Substantia nigra (tissue), 51 donors: ENCODE measurements at places on chromosomes 12 and 14.

- DNase-seq, result no peak
Measured at GRCh38 chr12:87952850-87953249, 76.4 kb downstream of the C12orf50 start.

DNA sequence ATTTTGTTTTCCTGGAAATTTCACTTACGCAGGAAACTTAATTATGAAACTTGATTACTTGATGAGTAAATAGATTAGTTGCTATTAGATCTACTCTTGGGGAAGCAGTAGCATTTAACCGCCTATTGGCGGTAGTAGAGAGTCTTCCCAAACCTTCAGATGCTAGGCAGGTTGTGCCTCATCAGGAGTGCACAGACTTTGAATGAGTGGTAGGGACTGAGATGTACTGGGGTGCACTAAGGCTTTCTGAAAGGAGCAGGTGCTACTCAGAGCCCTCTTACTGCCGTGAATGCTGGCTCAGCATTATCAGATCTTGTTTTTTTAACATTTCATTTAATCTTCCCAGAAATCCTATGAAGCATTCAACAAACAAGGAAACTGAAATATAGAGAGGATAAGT is 7.7 kb downstream of the GATC start:
- no peak for DNase-seq

DNA sequence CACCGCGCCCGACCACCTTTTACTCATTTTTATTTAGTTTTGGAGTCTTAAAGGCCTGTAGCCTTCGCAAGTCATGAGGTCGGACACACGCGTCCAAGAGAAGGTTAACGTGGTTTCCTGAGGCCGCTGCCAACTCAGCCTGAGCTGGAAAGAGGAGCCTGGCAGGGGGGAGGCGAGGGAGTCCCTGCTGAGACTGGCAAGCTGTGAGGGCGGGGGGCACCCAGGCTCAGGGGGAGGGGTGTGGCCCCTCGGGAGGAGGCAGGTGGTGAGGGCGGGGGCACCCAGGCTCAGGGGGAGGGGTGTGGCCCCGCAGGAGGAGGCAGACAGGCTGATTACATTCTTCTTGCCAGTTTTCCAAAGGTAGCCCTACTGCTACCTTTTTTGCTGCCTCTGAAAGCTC is 143.2 kb downstream of the PIWIL1 start:
- DNase-seq, result no peak

GRCh38 chr12:6942331-6942665 is 1.3 kb upstream of the RNU7-1 start:
- no peak for DNase-seq

DNA sequence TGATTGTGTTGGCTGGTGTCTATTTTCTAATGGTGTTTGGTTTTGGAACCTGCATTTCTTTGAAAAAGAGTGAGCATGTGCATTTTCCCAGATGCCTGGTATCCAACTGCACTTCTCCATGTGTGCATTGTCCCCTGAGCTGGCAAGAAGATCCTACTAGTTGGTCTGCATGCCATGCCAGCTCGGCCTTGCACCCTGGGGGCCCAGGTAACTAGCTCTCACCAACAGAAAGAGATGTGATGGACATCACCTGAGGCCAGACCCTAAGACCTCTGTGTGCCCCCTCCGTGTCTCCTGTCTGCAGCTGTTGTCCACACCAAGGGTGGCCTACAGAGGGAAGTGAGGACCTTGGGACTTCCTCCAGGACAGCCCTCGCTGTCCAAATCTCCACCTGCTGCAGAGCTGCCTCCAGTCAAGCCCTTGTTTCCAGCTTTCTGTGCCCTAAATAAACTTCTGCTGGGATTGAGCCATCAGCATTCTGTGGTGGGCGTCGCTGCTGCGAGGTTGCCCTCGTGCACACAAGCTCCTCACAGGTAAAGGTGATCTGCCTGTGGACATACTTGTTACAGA is 30.1 kb upstream of the GPR132 start:
- no peak for DNase-seq

- DNase-seq, result no peak
Measured at GRCh38 chr12:51793201-51793600, 55.3 kb downstream of the FIGNL2 start.

GRCh38 chr12:13241833-13242488 is 45.4 kb downstream of the EMP1 start:
- DNase-seq, result no peak

GRCh38 chr12:19238540-19238939 is 109.0 kb downstream of the PLEKHA5 start:
- DNase-seq, result no peak

DNA sequence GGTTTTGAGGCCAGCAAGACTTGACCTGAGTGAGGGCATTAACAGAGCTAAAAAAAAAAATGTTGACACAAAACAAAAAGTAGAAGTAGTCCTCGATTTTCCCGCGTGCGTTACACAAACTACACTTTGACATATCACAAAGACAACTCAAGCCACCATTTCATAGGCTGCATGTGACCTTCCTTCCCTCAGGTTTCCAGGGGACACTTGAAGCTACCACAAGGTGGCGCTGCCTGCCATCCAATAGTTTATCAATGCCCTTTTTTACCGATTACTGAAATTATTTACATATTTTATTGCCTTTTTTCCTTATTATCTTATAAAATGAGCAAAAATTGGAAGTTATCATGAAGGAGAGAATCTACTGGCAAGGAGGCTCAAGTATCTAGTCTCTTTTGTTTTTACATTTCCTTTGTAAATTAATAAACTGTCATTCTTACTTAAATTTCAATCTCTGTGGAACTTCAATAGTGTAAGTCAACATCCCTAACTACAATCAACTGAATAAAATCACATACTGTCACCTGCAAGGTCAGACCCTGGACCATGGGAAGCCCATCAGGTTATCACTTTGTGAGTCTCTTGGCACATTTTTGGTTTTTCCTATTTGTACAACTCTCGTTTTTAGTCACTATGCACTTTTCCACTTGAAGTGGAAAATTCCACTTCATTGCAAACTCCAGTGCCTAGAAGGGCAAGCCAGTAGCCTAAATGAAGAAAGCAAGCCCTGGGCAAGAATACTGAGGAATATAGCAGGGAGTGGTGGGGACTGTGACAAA is 84.6 kb upstream of the CPSF6 start:
- DNase-seq, result peak; percentile 28

- no peak for DNase-seq
Measured at GRCh38 chr14:65255583-65256461, 153.5 kb upstream of the MAX start.

DNA sequence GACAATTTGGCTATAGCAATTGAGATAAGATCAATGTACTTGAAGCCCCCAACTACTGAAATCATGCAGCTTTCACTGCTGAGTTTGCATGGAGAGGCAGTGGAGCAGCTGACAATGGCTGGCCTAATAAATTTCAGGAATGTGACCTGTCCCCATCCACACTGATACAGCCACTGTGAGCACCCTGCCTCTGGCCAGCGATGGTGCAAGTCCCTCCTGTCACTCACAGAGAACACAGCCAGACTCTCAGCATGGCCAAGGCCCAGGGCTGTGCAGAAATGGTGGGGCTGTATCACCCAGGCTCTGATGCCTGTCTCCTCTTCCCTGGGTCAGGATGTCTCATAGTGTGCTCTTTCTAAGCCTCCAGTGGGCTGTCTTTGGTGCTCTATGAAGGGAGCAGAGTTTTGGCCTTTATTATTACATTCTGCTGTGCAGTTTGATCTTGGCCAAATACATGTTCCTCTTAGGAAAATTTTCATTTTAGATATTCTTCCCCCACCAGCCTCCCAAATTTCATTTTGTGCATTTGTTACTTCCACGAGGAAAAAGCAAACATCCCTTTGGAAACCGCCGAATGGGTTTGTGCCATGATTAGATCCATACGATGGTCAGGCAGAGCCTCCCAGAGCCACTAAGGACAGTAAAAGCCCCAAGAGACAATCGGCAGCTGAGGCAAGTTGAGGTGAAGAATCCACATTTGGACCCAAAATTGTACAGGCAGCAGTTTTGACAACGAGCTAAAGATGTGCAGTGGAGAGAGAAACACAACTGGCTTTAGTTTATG is 85.1 kb upstream of the WSCD2 start:
- DNase-seq, result no peak

DNA sequence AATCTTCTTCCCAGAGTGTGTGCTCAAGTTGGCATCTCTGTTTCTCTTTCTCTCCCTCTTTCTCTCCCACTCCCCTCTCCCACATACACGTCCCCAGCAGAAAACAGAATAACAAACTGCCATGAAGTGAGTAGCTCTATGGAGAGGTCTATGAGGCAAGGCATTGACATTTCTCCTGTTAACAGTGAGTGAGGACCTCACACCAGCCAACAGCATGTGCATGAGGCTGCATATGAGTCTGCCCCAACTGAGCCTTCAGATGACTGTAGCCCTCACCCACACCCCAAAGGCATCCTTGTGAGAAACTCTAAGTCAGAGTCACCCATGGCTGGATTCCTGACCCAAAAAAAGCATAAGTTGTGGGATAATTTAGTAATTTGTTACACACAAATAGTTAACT is 50.4 kb downstream of the MAGOHB start:
- DNase-seq, result no peak

DNA sequence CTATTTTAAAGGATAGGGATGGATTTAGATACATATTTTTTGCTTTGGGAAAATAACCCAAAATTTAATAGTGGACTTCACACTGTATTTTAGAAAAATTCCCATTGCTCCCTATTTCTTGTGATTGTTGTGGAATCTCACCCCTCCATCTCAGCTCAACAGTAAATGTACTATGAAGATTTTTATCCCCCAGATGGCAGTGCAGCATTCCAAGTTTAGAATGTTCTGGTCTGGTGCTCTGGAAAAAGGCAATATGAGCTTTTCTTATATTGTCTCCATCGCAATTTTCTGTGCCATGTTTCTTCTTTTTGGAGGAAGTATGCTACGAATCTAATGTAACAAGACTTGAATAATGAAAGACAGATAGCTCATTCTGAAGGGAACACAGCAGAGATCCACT is 471.7 kb upstream of the SYT1 start:
- no peak for DNase-seq
